SK-N-DZ (cell line): ENCODE measurements at places on chromosomes 1 and 21.

DNA sequence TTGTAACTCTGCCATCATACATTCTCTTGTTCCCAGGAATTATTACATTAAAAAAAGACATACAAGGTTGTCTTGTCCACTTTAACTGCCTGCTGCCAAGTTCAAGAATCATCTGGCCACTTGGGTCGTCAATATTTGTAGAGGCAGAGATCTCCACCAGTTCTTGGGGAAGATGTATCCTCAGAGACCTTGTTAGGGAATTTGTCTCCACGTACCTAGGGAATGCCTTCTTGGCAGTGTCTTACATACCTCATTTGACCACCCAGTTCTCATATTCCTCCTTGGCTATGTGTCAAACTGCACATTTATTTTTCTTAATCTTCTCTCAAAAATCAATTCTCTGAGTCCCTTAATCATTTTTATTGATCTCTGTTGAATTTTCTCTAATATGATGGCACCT lies 266.0 kb downstream of the SPATA17 start:
- no peak for DNase-seq

GRCh38 chr1:222940095-222940494 lies 125.3 kb downstream of the DISP1 start:
- no peak for DNase-seq

DNA sequence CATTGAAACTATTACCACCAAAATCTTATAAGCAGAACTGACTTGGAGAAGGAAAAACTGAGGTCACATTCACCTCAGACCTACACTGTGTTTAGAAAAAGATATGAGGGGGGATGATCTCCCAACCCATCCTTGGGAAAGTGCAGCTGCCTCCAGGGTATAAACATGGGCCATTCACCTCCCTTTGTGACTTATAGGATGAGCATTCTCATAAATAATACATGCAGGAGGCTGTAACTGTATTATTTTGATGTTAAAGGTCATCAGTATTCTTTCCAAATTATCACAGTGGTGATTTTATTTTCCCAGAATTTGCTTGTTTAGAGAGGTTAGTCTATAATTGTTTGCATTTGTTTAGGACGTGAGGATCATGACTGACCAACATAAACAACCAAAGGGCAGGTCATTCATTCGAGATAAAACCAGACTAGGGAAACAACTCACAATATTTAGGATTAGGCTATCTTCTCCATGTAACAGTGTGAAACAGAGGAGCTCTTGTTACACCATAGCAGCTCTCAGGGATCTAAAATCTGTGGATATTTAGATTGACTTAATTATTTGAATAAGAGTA lies 109.2 kb upstream of the NR5A2 start:
- DNase-seq = no peak

DNA sequence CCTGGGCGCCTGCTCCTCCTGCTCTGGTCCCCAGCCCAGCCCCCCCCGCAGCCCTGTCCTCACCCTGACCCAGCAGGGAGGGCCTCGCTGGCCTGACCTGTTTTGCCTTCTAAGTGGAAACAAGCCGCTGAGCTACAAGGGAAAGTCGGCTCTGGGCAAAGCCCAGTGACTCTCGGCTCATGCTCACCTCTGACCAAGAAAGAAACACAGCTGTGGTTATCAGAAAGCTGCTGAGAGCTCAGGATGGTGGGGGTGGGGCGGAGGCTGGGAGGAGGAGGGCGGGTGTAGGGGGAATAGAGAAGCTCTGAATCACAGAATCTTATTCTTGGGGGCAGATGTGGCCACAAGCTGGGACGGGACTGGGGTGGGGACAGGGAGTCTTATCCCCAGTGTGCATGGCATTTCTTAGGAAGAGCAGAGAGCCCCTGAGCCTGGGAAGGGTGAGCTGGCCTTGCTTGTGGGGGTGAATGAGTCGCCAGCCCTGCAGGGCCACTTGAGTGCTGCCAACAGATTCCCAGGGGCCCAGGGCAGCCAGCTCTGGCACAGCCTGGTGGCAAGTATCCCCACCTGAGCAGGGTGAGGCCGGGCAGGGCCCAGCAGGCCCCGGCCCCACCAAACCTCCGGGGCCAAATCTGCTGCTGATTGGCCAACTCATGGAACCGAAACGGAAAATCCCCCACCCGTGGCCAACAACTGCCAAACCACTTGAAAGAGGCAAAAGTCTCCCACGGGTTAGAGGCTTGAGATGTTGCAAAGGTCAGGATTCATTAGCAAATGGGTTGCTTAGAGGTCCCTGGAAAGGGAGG lies 120.6 kb downstream of the SPSB1 start:
- DNase-seq = no peak

GRCh38 chr1:93304716-93305138 lies 41.0 kb upstream of the DR1 start:
- DNase-seq = peak; percentile 56

- DNase-seq = no peak
Measured at GRCh38 chr1:205028924-205029323, 14.1 kb upstream of the CNTN2 start.

GRCh38 chr1:20237646-20238045 lies 51.3 kb upstream of the PLA2G2C start:
- DNase-seq = no peak

DNA sequence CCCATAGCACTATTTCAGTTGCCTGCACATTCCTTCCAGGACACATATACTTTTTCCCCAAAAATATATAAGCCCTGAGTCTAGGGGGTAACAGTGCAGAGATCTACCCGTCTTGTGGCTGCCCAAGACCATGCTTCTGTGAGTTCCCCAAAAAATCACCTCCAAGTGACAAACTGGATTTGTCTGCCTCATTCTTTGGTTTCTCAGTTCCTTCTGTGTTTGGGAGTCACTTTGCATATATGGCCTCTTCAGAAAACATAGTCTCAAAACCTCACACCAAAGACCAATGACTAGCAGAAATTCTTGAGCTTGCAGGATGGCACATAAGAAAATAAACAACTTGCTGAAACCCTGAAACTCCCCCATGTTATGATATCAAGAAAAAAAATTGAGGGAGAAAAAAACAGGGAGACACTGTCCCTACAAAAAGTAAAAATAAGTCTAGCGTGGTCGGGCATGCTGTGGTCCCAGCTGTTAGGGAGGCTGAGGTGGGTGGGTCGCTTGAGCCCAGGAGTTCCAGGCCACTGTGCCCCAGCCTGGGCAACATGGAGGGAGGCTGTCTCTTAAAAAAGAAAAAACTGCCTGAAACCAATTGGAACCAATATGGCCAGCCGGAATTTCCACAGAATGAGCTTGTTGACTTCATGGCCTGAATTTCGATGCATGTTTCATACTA lies 8.0 kb downstream of the JMJD4 start:
- DNase-seq = no peak

DNA sequence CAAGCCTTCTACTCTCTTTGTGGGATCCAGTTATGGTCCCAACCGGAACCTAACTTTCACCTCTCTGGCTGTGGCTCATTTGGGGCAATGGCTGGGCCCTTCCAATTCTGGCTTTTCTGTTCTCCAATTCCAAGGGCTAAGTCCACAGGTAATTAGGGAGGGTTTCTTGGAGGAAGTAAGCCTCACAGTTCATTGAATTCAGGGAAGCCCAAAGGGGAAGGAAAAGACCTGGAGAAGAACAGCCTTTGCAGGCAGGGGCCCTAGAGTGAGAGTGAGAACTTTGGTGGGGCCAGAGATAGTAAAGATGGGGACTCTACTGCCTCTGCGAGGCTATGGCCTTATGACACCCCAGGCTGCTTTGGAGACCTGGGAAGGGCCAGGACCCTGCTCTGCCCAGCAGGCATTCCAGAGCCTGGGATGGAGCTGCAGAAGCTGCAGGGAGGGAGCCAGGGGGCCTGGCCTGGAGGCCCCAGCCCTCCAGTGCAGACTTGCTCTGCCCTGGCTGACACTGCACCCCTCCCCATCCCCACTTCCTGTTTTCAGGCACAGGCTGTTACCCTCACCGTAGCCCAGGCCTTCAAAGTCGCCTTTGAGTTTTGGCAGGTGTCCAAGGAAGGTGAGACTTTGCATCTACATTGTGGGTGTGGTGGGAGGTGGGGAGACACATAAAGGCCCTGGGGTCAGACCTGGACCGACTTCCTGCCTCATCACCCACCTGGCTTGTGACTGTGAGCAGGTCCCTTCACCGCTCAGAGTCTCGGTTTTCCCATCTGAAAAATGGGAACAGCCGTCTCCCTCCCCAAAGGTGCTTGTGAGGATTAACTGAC lies 18.9 kb downstream of the LDLRAP1 start:
- DNase-seq = no peak

- no peak for DNase-seq
Measured at GRCh38 chr1:14975119-14975518, 178.4 kb upstream of the TMEM51 start.

DNA sequence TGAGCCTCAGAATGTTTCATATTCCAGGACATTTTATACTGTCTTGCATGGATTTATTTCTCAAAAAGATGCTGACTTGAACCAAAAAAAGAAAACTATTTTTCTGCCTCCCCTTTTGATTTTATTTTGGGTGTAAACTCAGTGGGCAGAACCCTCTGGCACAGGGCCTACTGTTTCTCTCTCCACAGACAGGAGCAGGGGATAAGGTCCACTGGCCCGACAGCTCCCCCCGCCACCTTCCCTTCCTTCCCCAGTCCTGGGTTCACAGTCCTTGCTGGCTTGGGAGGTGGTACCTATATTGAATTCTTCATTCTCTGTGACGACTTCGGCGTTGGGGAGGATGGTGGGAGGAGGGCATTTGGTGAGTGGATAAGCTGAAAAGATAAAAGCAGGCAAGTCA lies 114.3 kb downstream of the ZSCAN20 start:
- DNase-seq = no peak

DNA sequence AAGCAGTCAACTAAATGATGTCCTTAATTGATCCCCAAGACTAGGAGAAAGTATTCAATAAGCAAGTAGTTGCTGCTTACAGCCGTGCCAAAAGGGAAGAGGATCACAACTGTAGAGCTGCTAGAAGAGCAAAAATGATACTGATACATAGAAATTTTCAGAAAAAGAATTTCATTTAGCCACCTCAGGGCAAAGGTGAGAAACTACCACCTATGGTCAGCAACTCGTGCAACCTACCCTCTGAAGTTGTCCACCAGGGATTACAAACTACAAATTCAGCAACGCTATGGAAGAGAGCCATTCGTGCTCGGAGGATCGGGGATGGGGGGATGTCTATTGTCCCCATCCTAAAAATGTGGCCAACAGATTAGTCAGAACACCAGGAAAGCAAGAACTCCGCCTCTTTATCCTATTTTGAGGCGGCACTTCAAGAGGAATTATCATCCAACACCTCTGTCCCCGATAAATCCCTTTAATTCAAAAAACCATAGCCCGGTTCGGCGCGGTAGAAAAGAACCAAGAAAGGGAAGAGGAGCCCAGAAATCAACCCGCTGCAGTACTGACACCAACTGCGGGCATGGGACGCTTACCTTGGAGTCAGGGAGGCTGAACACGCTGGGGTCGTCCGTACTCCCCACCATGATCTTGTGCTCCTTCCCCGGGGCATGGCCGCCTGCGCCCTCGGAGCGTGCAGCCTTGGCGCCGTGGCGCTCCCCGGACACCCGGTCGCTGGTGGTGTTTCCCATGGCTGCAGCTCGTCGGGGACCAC lies 687 bp downstream of the PRKAB2 start:
- DNase-seq = no peak

DNA sequence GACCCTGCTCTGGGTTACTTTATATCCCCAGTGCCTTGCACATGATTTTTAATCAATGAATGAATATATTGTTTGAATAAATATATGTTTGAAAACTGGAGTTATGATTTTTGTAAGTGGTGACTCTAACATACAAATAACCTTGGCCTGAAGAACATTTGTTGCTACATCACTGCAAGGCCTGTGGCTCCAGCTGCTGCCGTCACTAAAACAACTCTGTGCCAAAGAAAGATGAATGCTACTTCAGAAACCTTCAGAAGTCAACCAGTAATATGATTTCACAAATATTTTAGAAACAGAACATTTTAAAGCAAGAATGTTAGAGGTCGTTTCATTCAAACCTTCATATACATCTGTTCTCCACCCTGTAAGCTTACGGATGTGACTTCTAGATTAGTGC lies 60.6 kb upstream of the SEC16B start:
- DNase-seq = no peak

DNA sequence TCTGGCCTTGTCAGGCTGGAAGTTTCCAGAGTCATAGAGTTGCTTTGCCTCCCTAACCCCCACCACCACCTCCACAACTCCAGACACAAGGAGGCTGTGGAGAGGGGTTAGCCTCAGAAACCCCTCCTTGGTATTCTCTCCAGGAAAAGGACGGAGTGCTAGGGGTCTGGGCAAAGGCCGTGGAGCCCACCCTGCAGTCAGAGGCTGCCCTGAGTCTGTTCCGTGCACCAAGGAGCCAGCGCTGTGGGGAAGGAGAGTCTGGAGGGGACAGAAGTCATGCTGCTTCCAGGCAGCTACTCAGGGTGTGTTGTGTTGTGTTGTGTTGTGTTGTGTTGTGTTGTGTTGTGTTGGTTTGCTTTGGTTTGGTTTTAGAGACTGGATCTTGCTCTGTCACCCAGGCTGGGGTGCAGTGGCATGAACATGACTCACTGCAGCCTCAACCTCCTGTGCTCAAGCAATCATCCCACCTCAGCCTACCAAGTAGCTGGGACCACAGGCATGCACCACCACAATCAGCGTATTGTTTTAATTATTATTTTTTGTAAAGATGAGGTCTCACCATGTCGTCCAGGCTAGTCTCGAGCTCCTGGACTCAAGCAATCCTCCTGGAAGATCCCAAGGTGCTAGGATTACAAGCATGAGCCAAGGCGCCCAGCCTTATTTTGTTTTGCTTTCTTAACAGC lies 122.2 kb upstream of the TMEM51 start:
- DNase-seq = no peak

DNA sequence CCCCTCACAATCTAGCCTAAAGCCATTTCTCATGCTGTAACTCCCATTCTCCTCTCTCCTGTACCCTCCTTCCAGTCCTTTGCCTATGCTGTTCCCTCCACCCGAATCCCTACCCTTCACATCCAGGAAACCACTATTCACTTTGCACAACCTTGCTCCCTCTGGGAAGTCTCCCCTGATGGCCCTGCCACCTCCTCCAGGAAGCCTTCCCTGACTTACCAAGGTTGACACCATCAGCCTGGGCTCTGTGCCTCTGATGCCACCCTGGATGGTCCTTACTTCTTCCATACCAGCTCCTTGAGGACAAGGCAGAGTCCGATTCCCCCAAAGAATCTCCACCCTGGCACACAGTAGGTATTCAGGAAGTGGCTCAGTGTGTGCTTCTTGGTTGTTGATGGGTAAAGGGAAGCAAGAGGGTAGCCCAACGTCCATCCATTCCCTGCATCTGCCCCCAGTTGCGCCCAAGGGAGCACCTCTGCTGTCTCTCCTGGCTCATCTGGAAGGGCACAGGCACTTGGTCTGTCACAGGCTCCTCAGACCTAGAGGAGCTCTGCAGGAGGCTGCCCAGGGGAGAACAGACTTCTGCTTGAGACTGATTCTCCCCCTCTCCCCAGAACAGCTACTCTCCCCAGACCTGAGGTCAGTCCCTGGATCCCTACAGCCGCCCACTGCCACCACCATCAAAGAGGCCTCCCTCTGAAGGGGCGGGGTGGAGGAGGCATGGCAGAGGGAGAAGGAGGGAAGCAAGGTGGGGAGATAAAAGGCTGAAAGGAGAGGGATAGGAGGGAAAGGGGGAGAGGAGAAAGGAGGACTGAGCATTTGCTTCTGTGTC lies 36.1 kb upstream of the ZC3H12A start:
- no peak for DNase-seq

GRCh38 chr1:237901299-237901934 lies 10.7 kb upstream of the ZP4 start:
- peak; percentile 59 for DNase-seq
